ENCODE measurements at places on chromosomes 12 and 14.

DNA sequence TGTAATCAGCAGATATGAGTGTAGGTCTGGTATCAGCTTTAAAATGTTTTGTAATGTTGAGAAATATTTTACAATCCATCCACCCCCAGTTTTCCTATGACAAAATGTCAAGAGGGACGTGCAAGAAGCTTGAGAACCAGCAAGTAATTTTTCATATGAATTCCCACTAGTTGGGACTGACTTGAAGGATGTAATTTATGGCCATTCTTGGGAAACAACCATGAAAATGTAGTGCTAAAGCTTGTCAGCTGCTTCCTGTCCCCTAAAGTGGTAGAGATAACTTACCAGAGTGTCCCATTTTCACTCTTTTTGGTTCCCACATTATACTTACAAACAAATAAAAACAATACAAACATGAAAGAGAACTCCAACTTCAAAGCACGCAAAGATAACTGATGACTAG, 63.9 kb downstream of the RERG start:
- no peak for DNase-seq

GRCh38 chr12:27013611-27014084, 536 bp downstream of the TM7SF3 start:
- peak; percentile 38 for DNase-seq

GRCh38 chr14:73365727-73366126, 92.6 kb downstream of the NUMB start:
- no peak for DNase-seq

DNA sequence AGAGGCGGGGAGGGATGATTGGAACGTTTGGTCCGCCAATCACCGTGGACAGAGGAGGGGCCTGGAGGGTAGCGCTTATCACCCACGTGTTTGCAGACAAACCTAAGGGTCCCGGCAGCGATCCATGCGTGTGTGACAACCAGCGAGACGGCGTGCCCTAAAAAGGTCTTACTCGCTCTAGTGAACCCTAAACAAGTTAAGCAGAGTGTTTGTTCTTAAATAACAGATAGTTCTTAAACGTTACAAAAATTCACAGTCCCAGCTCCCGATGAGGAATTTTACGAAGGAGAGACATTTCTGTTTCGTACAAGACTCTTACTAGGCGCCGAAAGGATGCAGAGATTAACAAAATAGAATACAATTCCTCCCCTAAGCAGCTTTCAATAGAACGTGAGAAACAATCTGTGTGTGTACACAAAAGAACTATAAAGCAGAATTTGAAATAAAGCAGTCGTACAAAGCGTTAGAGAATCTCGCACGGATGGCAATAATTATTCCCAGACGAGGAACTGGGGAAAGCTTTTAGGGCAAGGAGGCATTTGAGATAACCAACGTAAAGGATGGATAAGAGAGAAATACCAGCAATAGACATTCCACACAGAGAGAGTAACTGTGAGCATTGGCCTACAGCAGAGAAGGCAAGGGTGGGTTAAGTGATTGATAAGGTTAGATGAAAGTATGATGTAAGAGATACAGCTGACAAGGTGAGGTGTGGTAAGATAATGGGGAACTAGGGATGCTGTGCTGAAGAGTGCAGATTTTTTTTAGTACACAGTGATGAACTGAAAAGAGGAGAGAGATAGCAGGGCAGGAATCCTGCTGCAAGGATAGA, 831 bp upstream of the RPS6KA5 start:
- no peak for DNase-seq

- DNase-seq = no peak
These were observed 38.2 kb downstream of the TRPV4 start for GRCh38 chr12:109795023-109795422.

- no peak for DNase-seq
These were observed 34.5 kb upstream of the LGALS3 start for GRCh38 chr14:55094292-55095157.

- no peak for DNase-seq
These were observed 8.9 kb downstream of the GTF2A1 start for GRCh38 chr14:81211844-81212243.

DNA sequence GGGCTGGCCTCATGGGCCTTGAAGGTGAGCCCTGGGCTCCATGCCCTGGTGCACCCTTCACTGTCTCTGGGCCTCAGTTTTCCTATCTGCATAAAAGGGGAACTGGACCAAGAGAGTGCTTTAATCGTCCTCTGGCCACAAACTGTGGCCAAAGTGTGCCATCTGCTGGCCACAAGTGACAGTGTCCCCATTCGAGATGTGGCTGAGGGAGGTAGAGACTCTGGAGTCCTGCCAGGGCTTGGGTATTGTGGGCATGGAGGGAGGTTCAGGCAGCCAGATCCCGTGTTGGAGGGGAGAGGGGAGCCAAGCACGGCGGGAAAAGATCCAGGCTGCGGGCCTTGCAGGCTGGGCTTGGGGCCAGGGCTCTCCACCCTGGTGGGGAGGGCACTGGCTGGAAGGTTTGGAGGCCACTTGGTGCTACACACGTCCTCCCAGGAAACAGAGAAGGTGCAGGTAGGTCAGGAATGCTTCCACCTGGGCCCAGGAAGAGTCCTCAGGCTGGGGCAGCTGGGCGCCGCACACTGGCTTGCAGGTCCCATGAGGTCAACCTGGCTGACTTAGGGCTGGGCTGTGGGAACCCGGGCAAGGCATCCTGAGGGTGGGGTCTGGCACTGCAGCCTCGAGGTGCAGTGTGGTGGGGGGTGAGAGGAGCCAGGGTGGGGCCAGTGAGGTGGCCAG, 7.3 kb upstream of the KIF26A start:
- no peak for DNase-seq

DNA sequence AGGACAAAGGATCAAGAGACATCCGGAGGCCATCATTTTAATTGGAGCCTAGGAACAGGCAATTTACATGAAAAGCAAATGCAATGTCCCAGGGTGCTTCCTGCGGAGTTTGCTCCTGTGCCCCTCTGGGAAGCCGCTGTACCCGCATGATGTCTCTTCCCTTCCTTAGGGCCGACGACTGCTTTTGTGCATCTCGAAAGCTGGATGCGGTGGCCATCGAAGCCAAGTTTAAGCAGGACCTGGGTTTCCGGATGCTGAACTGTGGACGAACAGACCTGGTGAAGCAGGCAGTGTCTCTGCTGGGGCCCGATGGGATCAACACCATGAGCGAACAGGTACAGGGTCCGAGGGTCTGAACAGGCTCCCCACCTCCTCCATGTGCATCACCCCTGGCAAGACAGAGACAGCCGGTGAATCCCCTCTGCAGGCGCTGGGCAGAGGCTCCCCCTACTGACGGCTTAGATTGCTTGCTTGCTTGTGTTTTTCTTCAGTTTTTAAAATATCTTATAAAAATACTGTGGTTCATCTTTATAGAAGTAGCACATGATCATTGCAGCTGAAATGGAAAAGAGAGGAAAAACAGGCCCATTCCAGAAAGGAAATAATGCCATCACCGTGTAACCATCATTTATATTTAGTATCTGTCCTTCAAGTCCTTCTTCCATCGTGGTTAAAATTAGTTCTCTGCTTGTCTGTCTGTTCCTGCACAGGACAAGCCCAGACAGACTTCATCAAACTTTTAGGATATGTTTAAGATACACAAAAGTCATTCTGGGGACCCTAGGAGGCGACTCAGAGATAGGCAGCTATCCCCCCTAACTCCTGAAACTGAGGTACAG, 75.4 kb upstream of the PWP1 start:
- peak; percentile 39 for DNase-seq

- DNase-seq = no peak
These were observed 104.1 kb downstream of the MYRFL start for GRCh38 chr12:69929125-69929524.

DNA sequence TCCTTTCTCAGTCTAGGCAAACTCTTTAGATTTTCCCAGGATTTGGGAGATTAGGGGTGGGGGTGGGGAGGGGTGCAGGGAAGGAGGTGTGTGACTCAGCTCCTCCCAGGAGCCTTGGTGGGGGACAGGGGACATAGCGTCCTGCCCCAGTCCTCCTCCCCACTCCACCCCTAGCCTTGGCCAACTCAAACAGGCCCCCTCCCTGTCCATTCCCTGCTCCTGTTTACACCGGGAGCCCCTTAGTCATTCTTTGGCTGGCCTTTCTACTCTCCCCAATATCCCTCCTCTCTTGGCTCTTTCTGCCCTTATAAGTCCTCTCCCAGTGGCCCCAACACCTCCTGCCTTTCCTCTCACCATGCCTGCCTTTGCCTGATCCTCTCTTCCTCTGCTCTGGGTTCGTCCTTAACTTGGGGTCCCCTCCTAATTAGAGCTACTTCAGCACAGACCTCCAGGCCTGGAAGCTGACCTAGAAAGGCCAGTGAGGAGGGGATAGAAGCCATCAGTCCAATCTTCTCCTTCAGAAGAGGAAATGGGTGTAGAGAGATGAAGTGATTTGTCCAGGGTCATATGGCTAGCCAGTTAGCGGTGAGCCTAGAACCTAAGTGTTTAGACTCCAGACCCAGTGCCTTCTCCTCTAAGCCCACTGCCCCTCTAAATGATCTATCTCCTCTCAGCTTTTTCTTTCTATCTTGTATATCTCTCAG, 2.3 kb upstream of the ITGA5 start:
- no peak for DNase-seq
